NCI-H187 (cell line): ENCODE measurements at places on chromosomes 16 and 17.
A peak's percentile ranks its signal among the peaks of the same experiment; 100 is the strongest.

DNA sequence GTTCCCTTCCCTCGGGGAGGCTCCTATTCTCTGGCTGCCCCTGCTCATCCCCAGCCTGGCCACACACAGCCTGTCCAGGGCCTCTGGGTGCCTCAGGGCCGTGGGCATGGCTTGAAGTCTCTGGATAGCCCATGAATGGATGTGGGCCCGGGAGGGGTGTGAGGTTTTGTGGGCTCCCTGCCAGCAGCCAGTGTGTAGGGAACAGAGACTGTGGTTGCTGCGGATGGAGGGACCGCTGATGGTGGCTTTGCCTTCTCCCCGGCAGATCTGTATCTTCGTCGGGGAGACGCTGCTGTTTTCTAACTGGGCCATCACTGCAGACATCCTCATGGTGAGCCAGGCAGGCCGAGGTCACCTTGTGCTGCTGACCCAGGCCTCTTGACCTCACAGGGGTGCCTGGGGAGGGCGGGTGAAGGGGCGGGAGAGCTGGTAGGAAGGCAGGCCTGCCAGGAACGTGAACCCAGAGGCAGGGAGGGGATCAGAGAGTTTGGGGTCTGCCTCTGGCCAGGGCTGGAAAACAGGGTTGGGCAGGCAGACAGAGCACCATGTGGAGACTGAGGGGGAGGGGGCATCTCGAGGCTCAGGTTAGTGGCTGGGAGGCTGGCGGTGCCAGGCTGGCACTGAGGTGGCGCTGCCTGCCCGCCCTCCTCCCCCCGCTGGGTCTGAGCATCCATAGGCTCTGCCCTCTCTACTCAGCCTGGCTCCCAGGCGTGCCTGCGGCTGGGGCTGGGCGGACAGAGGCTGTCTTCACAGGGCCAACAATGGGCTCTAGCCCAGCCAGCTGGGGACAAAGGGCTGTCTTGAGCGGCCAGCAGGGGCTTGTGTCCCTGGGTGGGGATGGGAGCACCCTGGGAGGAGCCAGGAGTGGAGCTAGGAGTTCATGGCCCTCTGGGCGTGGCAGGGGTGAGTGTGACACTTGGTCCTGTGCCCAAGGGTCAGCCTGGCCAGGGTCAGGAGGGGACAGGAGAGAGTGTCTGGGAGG is 21.4 kb downstream of the MYBBP1A start:
- no peak for DNase-seq

DNA sequence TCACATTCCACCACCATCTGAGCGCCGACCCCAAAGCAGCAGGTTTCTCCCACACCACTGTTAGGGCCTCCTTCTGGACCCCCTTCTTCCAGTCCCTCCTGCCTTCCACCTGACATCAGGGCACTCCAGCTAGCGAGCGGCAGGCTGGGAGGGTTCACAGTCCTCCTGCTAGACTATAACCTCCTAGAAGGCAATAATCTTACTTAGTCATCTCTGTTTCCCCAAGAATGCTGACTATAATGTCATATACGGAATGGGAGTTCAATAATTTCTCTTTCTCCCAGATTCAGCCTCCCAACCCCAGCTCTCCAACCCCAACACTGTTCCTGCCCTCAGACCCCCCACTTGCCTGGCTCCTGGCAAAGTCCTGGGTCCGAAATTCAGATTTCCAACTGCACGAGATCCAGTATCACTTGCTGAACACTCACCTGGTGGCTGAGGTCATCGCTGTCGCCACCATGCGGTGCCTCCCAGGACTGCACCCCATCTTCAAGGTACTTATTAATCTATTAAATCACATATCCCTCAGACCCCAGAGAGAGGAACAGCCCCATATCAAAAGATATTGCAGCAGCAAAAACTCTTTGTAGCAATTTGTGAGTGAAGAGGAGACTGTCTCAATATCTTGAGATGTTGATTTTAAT is 5.6 kb downstream of the ALOX12 start:
- DNase-seq: no peak

DNA sequence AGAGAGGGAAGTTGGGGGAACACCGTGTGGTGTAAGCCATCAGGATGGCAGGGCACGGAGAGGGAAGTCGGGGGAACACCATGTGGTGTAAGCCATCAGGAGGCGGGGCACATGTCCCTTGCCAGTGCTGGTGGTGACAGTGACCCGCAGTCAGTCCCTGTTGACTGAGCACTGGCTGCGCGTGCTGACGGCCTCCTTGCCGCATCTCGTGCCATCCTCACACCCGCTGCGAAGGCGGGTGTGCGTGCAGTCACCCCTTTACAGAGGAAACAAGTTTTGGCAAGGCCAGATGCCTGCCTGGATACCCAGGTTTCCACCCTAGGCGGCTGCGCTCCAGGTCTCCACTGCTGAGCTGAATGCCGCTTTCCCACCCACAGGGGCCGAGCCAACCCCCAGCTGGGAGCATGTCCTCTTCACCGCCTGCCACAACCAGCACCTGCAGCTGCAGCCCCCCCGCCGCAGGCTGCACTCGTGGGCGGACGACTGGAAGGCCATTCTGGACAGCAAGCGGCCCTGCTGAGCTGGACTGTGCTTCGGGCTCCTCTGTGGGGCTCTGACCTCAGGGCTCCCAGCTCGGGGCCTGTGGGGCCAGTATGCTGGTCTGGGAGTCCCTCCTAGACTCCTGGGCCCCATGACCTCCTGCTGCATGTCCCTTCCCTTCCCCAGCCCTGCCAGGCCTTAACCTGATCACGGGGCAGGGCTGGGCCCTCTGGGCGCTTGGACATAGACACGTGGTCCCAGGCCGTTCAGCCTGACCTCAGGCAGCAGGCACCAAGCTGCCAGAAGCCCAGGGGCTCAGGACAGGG is 43.5 kb downstream of the NT5M start:
- DNase-seq: no peak

DNA sequence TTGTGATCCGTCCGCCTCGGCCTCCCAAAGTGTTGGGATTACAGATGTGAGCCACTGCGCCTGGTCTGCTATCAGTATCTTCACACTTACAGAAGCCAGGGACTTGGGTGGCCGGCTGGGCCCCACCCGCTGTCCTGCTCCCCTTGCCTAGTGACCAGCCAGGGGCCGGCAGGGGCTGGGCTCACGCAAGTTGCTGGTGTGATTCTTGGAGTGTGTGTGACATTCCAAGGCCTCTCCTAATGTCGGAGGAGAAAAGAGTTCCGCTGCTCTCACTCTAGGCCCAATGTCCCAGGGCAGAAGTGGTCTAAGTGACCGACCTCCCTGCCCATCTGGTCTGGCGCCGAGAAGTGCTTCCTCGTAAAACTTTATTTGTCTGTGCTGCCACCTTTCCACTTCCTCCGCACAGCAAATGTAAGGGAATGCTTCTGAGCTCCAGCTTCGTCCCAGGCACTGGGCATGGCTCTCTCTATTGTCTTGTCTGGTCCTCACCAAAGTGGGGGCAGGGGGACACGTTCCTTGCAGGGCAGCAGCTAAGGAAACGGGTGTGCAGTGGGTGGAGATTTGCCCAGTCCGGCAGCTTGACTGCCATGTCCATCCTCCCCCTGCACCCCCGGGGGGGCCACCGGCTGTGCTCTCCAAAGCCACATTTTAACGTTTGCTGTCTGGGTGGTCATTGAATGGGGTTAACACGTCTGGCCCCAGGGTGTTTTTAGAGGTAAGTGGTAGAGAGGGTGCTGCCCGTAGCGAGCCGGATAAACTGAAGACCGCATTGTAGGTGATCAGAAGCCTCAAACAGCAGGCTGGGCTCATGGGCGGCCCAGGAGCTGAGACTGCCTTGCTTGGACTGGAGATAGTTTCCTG is 7.8 kb upstream of the GSE1 start:
- no peak for DNase-seq

DNA sequence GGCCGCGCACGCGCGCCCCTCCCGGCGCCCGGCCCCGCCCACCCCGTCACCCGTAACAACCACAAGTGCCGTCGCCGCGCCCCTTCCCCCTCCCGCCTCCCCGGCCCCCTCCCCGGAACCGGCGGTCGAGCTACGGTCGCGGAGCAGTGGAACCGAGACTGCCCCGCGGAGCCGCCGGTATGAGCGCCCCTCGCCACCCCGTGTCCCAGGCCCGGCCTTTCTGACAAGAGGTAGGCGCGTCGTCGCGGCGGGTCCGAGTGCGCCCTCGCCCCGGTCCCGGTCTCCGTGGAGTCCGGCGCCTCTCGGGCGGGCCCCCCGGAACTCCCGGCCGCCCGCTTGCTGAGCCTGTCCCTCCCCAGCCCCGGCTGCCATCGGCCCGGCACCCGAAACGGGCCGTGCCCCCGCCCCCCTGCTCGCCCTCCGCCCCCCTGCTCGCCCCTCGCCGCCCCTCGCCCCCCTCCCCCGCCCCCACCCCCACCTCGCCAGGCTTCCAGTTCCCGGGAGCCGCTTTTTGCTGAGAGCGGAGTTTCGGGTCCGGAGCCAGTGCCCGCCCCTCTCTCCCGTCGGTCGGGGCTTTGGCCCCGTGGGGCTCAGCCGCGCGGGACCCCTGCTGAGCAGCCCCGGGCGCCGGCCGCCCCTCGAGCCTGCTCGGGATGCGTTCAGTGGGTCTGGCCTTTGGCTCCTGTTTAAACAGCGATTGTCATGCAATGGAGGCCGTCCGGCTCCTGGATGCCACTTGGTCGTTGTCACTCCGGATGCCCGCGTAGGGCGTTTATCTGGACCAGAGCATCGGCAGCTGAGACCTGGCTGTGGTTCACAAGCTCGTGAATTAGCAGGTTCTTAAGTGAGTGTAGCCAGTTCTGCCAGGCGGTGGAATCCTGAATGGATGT is at the start of gene SEC14L1:
Gene SEC14L1, plus strand, starts transcription at position 92 of the 890 bp plus-strand sequence. CDS start 2,628 bp downstream, outside the sequence.
- no peak for DNase-seq

GRCh38 chr17:58677194-58677880 is 14.5 kb downstream of the TEX14 start:
- DNase-seq: no peak

GRCh38 chr17:83185023-83186002 is 105.9 kb downstream of the METRNL start:
- no peak for DNase-seq

GRCh38 chr16:73771196-73772064 is 525.2 kb upstream of the PSMD7 start:
- DNase-seq: no peak

DNA sequence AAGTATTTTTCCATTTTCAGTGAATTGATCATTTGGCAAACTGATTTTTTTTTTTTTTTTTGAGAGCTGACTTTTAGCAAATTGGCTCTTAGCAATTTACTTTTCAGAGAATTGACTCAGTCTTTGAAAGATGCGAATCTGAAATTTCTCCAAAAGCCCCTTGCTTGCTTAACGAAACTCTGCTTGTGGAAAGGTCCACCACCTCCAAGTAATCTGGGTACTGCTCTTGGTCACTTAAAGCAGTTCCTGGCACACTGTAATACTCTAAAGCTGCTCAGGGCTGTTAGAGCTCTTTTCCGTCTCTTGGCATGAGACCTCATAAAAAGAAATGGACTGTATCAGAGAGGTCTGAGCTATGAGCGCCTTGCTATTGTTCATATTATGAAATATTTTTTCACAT is 2.9 kb downstream of the GSDMB start:
- DNase-seq: peak; percentile 13

- no peak for DNase-seq
Measured at GRCh38 chr17:56737421-56738161, 96.1 kb downstream of the C17orf67 start.

- no peak for DNase-seq
Measured at GRCh38 chr17:64455993-64456885, 7.3 kb downstream of the MILR1 start.

GRCh38 chr16:67158637-67159600 is 790 bp downstream of the TRADD start:
- DNase-seq: no peak

DNA sequence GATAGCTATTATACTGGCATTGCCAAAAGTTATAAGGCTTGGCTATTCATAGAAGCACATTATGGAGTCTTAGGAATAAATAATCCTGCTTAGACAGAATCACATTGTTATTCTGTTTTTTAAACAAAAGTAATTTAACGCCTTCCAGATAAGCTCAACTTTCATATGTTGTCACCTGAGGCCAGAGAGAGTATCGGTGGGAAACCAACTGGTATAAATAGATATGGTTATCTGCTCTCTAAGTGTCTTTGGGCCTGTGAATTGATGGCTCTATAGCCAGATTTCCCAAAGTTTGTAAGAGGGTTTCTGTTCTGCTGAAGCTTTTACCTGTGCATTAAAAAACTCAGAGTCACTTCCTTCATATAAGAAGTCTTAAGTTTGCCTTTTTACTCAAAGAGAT is 1449.4 kb downstream of the CDH11 start:
- DNase-seq: no peak

DNA sequence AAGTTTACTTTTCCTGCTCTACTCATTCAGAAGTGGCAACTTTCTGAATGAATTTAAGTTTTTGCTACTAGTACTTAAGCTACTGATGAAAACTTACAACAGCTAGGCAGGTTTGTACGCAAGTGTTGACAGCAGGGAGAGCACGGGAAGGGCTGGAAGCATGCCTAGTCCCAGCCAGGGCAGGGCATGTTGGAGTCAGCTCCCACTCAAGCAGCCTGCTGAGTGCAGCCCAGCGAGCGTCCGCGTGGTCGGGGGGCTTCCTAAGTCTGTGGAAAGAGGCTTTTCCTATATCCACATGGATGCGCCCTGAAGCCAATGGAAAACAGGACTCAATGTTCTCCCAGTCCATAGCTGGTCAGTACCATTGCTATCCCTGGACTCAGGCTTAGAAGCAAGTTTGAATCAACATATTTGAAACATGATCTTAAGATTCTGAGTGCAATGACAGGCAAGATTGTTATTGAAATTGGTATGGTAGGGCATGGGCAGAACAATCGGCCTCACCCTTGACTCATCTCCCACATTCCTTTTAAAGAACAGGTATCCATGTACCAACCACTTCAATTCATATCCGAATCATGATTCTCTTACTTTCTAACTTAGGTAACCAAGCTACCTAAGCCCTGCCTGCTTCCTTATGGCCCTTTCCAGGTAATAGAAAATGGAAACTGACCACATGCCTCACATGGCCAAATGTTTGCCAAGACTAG is 22.5 kb downstream of the CYB5D2 start:
- DNase-seq: no peak

- DNase-seq: no peak
Measured at GRCh38 chr17:31067691-31068184, 27.0 kb upstream of the NF1 start.

GRCh38 chr17:60555786-60556185 is 29.7 kb upstream of the APPBP2 start:
- DNase-seq: no peak

DNA sequence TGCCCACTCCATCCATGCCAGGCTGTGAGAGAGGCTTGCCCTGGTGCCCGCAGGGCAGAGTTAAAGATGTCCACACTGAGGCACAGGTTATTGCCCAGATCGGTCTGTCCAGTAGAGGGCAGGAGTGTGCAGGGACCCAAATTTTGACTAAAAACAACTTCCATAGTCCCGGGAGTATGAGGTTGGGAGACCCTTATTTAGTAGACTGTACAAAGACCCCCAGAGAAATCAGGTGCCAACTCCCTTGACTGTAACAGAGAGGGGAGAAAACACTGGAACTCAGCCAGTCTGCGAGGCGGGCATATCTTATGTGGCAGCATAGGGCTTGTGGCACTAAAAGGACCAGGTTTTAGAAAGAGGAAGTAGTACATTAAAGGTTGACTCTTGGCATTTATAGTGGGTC is 43.4 kb downstream of the HNF1B start:
- no peak for DNase-seq
